ENCODE measurements at places on chromosomes 6 and 20. TPM values are rescaled to one million over a fixed set of nuclear protein-coding genes. Genes with fewer than 3 reads are reported as not detected.

The XKR7 gene
- 4.5 TPM for total RNA-seq

DNA sequence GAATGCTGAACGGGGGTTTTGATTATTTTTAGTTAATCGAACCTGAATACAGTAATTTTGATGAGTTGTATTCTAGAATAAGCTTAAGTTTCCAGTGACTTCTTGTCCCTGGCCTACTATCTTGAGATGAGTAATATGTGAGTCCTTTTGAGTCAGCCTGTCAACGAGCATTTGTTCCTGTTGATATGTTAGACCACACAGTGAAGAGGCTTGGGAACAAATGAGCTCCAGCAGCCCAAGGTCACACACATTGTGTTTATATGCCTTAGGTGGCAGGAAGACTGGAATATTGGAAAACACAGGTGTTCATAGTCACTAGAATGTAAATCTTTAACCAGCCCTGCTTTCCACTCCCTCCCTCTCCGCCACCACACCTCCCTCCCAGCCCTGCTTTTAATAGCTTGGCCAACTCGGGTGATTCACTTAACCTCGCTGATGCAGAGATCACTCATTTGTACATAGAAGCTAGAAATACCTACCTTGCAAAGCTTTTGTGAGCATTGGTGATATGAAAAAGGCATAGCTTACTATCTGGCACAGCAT lies 9.1 kb downstream of the SMPDL3A start:
- no peak for DNase-seq

- DNase-seq = no peak
These were observed 265.3 kb upstream of the BMP2 start for GRCh38 chr20:6502219-6502618.

- DNase-seq = no peak
These were observed 2.6 kb downstream of the UBE2V1 start for GRCh38 chr20:50110141-50111047.

The TCF15 gene
- 0.32 TPM for total RNA-seq

The PI3 gene
- total RNA-seq = not detected

DNA sequence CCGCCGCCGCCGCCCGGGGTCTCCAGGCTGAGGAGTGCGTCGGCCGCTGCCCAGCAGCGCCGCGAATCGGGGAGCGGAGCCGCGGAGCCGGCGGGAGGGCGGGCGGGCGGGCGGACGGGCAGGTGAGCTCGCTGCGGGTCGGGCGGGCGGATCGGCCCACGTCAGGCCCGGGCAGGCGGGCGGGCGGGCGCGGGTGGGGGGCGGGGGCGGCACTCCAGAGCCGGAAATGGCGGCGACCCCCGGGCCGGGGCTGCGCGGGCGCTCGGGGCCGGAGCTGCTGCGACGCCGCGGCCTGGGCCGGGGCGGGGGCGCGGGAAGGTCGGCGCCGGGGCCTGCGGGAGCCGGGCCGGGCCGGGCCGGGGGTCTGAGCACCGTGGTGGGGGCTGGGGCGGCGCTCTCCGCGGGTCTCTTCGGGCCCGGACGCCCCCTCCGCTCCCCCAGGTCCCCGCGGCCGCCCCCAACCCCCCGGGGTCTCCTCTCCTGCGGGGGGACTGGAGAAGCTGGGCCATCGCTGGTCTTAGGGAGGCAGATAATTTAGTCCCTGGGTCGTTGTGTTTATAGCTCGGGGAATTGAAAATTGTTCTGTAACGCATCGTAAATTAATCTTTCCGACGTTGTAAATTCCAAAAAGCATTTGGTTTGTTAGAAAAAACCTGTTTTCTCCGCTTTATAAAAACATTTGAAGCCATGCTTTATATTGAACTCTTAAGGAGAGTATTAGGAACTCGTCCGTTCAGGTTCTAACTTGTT lies 451 bp downstream of the DNAJC5 start:
- DNase-seq = no peak

The TAAR8 gene
- not detected for total RNA-seq

The CRIP3 gene
- total RNA-seq = 2.0 TPM

The AVP gene
- not detected for total RNA-seq

The TUBB2B gene
- 665 TPM for total RNA-seq

- DNase-seq = no peak
These were observed 9.2 kb downstream of the GGT7 start for GRCh38 chr20:34863421-34863965.

DNA sequence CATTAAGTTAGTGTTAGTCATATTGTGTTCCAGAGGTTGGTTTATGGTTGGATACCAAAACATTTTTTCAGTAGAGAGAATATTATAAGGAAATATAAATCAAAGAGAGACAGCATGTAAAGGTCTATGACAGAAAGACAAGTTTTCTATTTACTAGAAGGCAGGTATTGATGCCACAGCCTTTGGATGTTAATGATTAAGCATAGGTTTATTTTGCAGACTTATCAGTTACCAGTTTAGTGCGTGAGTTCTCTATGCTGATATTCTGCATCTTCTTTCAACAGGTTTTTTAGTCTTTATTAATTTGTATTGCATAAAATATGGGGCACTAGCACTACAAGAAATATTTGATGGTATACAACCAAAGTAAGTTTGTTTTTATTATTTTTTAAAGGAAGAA lies 45.6 kb downstream of the CSE1L start:
- no peak for DNase-seq

- no peak for DNase-seq
These were observed 19.4 kb downstream of the KCNK5 start for GRCh38 chr6:39209911-39210310.

The ADGRG6 gene
- total RNA-seq = 78.9 TPM

DNA sequence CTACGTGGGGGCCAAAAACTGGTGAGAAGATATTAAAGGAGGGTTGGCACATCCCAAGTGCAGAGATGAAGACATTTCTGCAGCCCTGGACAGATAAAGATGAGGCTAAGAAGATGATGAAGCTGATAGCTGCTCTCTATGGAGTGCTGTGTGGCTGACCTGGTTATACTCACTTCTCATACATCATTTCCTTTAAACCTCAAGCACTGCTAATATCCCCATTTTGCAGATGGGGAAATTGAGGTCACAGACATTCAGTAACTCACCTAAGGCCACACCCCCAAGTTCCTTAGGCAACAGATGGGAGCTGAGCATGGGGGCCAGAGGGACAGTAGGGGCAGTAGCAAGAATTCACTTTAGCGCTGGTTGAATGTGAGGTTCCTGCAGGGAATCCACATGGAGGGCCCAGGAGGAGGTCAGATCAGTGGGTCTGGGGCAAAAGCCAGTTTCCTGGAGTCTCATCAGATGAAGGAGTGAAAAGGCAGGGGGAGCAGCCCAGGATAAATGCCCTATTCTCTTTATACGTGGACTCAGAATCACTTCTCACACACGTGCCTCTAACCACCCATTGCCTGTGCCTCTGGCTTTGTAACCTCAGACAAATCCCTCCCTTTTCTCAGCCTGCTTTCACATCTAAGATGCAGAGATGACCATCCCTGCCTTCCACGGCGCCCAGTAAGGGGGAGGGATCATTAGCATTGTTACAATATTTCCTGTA lies 125.8 kb downstream of the NFATC2 start:
- no peak for DNase-seq

The CYP39A1 gene
- total RNA-seq = 2.1 TPM

The CASS4 gene
- 0.14 TPM for total RNA-seq

- DNase-seq = no peak
These were observed 988 bp downstream of the UBE2V1 start for GRCh38 chr20:50111829-50112495.

- DNase-seq = no peak
These were observed 62.2 kb upstream of the PLN start for GRCh38 chr6:118485601-118486550.

DNA sequence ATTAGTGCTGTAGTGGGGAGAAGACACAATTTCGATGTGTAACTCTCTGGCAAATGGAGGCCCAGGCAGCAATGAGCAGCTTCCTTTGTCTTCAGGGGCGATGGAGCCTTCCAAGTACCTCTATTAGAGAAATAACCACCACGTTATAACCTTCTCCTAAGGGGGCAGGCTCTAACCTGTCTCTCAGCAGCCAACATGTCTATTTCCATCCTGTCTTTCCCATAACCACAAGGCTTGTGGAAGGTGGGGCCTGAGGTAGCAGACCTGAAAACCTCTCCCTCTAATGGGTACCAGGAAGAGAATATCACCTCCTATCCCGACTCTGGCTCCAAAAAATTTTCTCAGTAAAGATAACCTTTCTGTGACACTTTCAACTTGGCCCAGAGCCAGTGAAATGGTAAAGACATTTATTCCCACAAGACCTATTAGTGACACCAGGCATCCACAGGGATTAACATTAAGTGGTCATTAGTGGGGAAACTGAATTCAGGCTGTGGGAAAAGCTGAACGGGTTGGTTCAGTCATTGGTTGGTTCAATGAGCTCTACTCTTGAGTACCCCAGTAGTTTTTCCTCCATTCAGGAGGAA lies 4.0 kb downstream of the PEX6 start:
- no peak for DNase-seq

The BACH2 gene
- total RNA-seq = 13.1 TPM

DNA sequence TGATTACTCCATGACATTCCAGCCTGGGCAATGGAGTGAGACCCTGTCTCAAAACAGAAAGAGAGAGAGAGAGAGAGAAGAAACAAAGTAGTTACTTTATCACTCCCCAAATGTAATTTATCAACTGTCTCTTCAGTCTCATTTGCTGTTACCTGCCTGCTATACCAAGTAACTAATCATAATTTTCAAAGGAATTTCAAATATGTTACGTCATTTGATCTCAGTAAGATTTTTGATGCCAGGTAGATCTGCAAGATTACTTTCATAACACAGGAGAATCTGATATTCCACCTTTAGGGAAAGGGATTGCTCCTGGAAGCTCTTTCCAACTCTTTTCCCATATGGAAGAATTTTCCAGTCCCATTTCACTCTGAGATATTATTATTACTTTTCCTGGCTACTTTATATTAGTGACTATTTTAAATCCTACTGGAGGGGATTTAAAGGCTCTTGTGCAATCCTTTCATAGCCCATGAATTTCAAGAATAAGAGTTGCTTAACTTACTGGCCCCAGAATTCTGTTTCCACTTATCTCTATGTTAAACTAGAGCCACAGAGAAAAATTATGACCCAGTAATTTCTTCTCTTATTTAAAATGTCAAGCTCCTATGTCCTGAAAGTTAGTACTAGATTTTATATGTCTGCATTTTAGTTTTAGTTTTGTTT lies 390.2 kb upstream of the FLRT3 start:
- no peak for DNase-seq

The GHRH gene
- total RNA-seq = not detected

The COL9A1 gene
- total RNA-seq = 30.8 TPM

- no peak for DNase-seq
These were observed 9.4 kb downstream of the SULF2 start for GRCh38 chr20:47775841-47776240.

DNA sequence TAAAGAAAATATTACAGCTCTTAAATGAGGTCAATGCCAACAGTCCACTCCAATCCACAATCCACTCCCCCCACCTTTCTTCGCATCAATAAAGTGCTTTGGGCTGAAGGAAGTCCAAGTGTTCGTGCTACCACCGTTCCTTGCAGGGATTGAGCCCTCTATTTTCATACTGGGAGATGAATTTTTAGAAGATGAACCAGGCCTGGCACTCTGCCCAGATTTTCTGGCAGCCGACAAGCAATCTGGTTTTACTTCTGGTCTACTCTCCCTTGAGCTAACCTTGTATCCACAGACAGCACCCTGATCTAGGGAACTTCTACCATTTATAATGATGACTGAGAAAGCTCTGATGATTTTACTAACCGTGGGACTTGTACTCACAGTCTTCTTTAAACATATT lies 72.3 kb downstream of the BTBD9 start:
- no peak for DNase-seq

GRCh38 chr20:38338849-38339520 lies 7.3 kb upstream of the LBP start:
- DNase-seq = no peak

- no peak for DNase-seq
These were observed 82.2 kb downstream of the CHMP4B start for GRCh38 chr20:33893314-33893713.

The ADGB gene
- total RNA-seq = not detected

DNA sequence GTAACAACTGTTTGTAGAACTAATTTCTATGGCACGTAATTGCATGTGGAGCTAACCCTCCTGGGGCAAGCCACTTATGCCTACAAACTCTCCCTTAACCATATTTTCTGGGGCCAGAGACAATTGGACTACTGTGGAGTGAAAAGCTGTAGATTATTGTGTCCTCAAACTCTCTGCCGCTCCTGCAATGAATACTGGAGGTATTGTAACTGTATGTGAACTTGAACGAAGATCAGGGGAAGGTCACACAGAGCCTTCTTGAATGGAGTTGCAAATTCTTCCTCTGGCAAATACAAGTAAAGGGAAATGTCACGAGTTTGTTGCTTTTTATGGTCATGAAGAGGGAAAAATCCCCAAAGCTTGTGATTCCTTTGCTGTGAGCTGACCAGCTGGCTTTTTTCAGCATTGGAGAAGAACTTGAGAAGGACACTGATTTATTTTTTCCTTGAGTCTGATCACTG lies 18.2 kb downstream of the AKAP12 start:
- DNase-seq = peak; percentile 14

DNA sequence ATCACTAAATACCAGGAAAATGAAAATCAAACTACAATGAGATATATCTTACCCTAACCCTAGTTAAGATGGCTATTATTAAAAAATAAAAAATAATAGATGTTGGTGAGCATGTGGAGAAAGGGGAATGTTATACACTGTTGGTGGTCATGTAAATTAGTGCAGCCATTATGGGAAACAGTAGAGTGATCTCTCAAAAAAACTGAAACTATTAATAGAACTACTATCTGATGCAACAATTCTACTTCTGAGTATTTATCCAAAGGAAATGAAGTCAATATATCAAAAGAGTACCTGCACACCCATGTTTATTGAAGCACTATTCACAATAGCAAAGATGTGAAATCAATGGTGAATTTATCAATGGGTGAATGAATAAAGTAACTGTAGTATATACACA lies 48.6 kb downstream of the HLA-A start:
- DNase-seq = no peak

DNA sequence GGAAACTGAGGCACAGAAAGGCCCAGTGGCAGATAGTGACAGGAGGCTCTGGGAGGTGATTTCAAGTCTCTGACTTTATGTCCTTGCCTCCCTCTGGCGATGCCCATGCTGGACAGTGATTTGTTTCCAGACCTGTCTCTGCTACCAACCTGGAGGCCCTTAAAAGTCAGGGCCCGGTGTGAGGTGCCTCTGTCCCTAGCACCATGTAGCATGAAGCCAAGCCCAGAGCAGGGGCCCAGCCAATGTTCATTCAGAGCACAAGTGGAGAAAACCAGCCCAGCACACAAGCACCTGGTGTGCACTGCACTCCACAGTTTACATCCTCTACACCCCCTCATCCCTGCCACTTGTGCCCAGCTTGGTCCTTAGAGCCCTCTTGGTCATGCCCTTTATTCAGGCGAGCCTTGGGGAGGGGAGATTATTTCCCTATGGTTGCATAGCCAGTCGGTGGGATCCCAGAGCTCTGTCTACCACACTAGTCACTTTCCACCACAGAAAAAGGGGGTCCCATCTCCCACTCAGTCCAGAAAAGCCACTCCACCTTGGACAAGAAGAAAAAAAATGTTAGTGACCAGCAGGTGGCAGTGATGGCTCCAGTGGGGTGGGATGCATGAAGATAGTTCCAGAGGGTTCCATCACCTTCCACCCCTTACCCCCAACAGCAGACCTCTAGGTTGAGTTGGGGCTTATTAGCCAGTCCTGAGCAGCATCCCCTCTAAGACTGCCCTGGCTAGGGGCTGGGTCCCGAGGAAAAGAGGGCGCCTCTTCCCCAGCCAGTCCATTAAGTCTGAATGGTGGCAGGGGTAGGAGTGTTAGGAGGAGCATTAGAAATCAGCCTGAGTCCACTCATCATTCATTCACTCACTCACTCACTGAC lies 30.9 kb downstream of the KIAA1755 start:
- peak; percentile 50 for DNase-seq

The ARMH2 gene
- total RNA-seq = not detected

GRCh38 chr6:159654483-159655098 lies 38.5 kb downstream of the SOD2 start:
- no peak for DNase-seq
